Sigmoid colon (tissue), 7 donors: ENCODE measurements at places on chromosomes 6 and 20. TPM values are rescaled to one million over a fixed set of nuclear protein-coding genes. Genes with fewer than 3 reads are reported as not detected.
A peak's percentile ranks its signal among the peaks of the same experiment; 100 is the strongest.

GRCh38 chr6:136262940-136263339 is 12.8 kb upstream of the MTFR2 start:
- peaks cover 15% of the 10 kb centered on the region for H3K36me3 ChIP-seq
- H3K4me1 ChIP-seq, result no peaks in the 10 kb centered on the region
- no peak overlapping the region for H3K4me3 ChIP-seq
- no peak for DNase-seq

DNA sequence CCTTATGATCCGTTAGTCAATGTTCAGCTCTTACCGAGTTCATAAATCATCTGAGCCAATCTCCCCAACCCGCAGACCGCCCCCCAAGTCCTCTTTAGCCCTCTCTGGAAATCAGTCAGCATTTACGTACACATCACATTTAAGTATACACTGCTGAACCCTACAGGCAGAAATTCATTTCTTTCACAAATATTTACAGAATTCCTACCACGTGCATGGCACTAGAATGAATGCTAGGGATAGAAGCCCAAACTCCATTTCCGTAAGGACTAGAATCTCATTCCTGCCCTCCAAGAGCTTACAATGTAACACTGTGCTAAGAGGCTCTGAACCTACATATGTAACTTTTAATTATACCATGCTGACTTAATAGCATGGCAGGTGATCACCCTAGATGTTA is 1.8 kb downstream of the OSER1 start:
- H3K4me3 ChIP-seq, result peak overlapping the region; percentile 74
- H3K27me3 ChIP-seq, result no peaks in the 10 kb centered on the region
- peaks cover 69% of the 10 kb centered on the region for H3K4me1 ChIP-seq
- no peak for DNase-seq
- H3K36me3 ChIP-seq, result peaks cover 24% of the 10 kb centered on the region

DNA sequence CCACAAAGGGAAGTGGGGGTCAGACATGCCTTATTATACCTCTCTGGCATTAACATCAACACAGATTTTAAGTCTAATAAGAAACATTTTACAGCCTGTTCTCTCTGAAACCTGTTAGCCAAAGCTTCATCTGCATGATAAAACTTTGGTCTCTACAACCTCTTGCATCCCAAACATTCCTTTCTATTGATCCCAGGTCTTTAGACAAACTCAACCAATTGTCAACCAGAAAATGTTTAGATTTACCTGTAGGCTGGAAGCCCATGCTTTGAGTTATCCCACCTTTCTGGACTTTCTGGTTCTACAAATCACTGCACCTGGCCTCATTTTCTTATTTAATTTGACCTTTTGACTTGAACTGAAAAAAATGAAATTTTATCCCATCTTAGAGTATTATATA is 20.8 kb downstream of the MCM8 start:
- H3K36me3 ChIP-seq, result peaks cover 56% of the 10 kb centered on the region
- H3K27me3 ChIP-seq, result no peaks in the 10 kb centered on the region
- H3K4me3 ChIP-seq, result no peak overlapping the region
- H3K4me1 ChIP-seq, result no peaks in the 10 kb centered on the region
- DNase-seq, result no peak

GRCh38 chr20:10671919-10672623 is 1.7 kb downstream of the JAG1 start:
- H3K36me3 ChIP-seq, result peaks cover 22% of the 10 kb centered on the region
- peak overlapping the region; percentile 87 for H3K4me3 ChIP-seq
- peak; percentile 90 for DNase-seq
- no peaks in the 10 kb centered on the region for H3K27me3 ChIP-seq

- no peaks in the 10 kb centered on the region for H3K4me1 ChIP-seq
- no peak for DNase-seq
- H3K4me3 ChIP-seq, result no peak overlapping the region
- H3K27me3 ChIP-seq, result no peaks in the 10 kb centered on the region
These were observed 156.2 kb downstream of the RNASET2 start for GRCh38 chr6:166800137-166800536.

- peak overlapping the region; percentile 14 for H3K27ac ChIP-seq
- no peaks in the 10 kb centered on the region for H3K4me1 ChIP-seq
- no peak overlapping the region for H3K4me3 ChIP-seq
- H3K27me3 ChIP-seq, result no peaks in the 10 kb centered on the region
- DNase-seq, result no peak
These were observed 41.7 kb upstream of the ZBP1 start for GRCh38 chr20:57661746-57662455.

DNA sequence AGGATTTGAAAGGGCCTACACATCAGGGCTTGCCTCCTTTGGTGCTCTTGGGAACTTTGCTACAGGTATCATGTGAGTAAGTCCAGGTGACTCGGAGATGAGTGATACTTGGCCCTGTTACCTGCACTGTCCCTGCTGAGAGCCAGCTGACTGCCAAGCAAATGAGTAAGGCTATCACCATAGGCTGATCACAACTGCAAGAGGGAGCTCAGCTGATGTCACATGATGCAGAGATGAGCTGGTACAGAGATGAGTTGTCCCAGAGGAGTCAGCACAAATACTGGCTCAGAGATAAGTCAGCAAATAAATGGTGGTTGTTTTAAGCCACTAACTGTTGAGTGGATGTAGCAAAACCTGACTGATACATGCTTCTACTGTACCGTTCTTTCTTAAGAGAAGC is 41.4 kb downstream of the LAMP5 start:
- no peak overlapping the region for H3K4me3 ChIP-seq
- H3K27ac ChIP-seq, result no peak overlapping the region
- H3K36me3 ChIP-seq, result no peaks in the 10 kb centered on the region
- DNase-seq, result no peak
- H3K27me3 ChIP-seq, result no peaks in the 10 kb centered on the region

GRCh38 chr20:54549658-54550326 is 74.4 kb downstream of the DOK5 start:
- no peak for DNase-seq
- H3K4me1 ChIP-seq, result no peaks in the 10 kb centered on the region
- no peak overlapping the region for H3K4me3 ChIP-seq

- no peaks in the 10 kb centered on the region for H3K4me1 ChIP-seq
- DNase-seq, result no peak
- no peak overlapping the region for H3K27ac ChIP-seq
These were observed 60.8 kb downstream of the RIPOR2 start for GRCh38 chr6:24874776-24875533.

DNA sequence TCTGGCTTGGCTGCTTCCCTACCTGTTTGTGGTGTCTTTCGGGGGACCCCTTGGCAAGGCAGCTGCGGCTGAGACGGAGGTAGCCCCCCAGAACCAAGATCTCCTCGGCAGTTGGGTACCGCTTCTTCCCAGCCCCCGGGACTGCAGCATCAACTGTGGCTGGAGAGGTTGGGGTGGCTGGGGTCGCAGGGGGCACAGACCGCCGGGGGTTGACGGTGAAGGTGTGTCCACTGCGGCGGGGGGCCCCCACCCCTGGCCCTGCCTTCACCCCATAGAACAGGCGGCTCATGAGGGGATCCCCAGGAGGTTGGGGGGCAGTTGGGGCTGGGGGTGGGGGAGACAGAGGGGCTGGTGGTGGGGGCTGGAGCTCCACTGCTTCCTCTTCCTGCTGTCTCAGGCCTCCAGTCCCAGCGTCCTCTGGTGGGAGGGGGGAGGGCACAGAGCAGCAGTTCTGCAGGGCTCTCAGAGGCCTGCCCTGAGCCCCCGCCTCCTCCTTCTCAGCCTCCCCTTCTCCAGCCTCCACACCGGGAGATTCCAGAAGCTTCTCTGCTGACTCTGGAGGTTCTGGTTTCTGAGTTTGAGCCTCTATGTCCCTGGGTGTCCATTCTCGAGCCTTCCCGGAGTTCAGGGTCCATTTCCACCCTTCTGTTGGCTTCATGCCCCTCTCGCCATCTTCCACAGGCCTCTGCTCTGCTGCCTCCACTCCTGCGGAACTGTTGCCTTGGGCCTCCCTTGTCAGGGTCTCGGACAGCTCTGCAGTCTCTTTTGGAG is 1.9 kb downstream of the PPP1R18 start:
- H3K4me3 ChIP-seq, result peak overlapping the region; percentile 79
- peaks cover 9% of the 10 kb centered on the region for H3K36me3 ChIP-seq
- H3K27me3 ChIP-seq, result no peaks in the 10 kb centered on the region

- DNase-seq, result no peak
- H3K27me3 ChIP-seq, result no peaks in the 10 kb centered on the region
- H3K27ac ChIP-seq, result no peak overlapping the region
These were observed 141.3 kb downstream of the MAP3K7 start for GRCh38 chr6:90445533-90446108.

DNA sequence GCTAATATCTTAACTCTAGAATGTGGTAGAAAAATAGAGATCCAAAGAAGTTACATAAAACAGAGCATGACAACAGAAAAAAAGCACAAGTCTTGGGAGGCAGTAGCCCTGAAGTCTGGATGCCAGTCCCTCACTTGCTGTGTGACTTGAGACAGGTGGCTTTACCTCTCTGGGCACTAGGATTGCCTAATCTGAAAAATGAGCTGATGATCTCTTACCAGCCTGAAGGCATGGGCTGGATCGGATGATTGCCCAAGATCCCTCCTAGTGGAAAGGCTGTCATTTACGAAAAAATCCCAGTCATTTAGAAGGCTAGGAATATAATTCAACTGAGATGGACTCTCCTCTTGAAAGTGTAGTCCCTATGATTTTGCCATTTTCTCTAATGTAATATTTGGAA is 10.9 kb upstream of the GCM1 start:
- DNase-seq, result no peak
- no peaks in the 10 kb centered on the region for H3K36me3 ChIP-seq
- H3K4me1 ChIP-seq, result no peaks in the 10 kb centered on the region
- no peak overlapping the region for H3K27ac ChIP-seq
- H3K27me3 ChIP-seq, result no peaks in the 10 kb centered on the region
- no peak overlapping the region for H3K4me3 ChIP-seq

DNA sequence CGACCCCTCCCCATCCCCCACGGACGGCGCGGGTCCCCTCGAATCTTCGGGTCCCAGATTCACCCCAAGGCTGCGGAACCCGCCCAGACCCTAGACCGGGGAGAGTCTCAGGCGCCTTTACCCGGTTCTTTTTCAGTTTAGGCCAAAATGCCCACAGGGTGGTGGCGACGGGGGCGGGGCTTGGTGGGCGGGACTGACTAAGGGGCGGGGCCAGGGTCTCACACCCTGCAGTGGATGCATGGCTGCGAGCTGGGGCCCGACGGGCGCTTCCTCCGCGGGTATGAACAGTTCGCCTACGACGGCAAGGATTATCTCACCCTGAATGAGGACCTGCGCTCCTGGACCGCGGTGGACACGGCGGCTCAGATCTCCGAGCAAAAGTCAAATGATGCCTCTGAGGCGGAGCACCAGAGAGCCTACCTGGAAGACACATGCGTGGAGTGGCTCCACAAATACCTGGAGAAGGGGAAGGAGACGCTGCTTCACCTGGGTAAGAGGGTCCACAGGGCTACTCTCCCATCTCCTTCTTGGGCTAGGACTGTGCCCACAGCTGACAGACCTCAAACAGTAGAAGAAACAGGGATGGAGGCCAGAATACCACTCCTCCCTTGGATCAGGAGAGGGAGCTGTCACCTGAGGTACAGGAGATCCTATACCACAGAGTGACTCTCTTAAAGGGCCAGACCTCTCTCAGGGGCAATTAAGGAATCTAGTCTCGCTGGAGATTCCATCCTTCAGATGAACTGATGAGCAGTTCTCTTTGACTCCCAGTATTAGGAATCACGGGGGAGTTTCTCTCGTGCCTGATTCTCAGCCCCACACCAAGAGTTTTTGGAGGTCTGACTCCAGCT is 942 bp downstream of the HLA-E start:
- H3K27ac ChIP-seq, result peak overlapping the region; percentile 98
- peak overlapping the region; percentile 78 for H3K4me3 ChIP-seq
- no peaks in the 10 kb centered on the region for H3K27me3 ChIP-seq

GRCh38 chr6:157541618-157542413 is 160.8 kb downstream of the ZDHHC14 start:
- no peak overlapping the region for H3K4me3 ChIP-seq
- H3K27ac ChIP-seq, result no peak overlapping the region
- peaks cover 3% of the 10 kb centered on the region for H3K4me1 ChIP-seq
- DNase-seq, result no peak
- H3K27me3 ChIP-seq, result no peaks in the 10 kb centered on the region
- H3K36me3 ChIP-seq, result no peaks in the 10 kb centered on the region

The ZNF334 gene
- 6.6 TPM for total RNA-seq

The OR2J3 gene
- not detected for total RNA-seq

DNA sequence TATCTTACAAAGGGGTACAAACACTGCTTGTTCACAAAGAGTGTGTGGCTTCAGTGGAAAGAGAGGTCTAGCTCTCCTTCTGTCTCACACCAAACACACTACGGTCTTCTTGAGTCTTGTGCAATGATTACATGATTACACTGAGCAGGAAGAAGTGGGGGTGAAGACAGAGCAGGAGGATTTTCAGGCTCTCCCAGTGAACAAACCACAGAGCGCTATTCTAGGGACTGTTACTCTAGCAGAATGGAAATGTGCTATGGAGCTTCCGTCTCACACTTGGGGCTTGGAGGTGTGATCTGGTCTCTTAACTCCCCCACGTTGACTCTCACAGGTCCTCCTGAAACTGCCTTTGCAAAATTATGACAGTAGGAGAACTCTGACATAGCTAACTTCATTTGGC is 203.4 kb downstream of the MYLK4 start:
- DNase-seq, result no peak
- no peak overlapping the region for H3K27ac ChIP-seq
- H3K4me3 ChIP-seq, result no peak overlapping the region
- no peaks in the 10 kb centered on the region for H3K4me1 ChIP-seq
- no peaks in the 10 kb centered on the region for H3K27me3 ChIP-seq

DNA sequence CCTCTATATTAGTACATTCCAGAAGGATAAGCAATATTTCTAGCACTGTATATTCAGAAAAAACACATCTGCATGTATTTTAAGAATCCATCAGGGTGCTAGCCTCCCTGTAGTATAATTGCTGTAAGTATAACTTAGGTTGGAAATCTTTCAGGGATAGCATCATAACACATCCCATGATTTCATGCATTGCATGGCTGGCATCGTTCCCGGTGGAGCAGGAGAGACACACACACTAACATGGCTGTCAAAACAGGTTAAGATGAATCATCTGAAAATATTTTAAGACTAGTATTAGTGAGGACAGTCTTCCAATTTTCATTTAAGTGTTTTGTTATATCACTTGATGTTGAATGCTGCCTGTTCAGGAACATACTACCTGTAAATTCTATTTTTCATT is 32.1 kb upstream of the CENPW start:
- H3K27me3 ChIP-seq, result no peaks in the 10 kb centered on the region
- no peaks in the 10 kb centered on the region for H3K4me1 ChIP-seq
- no peak for DNase-seq
- no peak overlapping the region for H3K27ac ChIP-seq
- H3K36me3 ChIP-seq, result no peaks in the 10 kb centered on the region
- H3K4me3 ChIP-seq, result no peak overlapping the region

- no peaks in the 10 kb centered on the region for H3K27me3 ChIP-seq
- no peak overlapping the region for H3K27ac ChIP-seq
- no peak overlapping the region for H3K4me3 ChIP-seq
These were observed 57.4 kb downstream of the NCOA6 start for GRCh38 chr20:34768096-34768495.
